NCI-H1092 (cell line): ENCODE measurements at places on chromosomes 6 and 20.

DNA sequence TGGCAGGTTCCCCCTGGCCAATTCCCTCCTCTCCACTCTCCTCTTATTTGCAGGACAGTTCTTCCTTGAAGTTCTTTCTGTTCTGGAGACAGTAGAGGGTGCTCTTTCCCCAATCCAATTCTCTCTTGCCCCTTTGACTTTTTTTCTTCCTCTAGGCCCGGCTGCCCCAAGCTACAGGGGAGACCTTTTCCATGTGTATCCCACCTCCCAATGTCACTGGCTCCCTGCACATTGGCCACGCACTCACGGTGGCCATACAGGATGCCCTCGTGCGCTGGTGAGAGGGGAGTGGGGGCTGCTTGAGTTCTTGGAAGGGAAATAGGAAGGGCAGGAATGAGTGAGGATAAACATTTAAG, 1.5 kb downstream of the VARS2 start:
- no peak for DNase-seq

GRCh38 chr20:39874049-39874893, 814.8 kb downstream of the MAFB start:
- peak; percentile 88 for DNase-seq

DNA sequence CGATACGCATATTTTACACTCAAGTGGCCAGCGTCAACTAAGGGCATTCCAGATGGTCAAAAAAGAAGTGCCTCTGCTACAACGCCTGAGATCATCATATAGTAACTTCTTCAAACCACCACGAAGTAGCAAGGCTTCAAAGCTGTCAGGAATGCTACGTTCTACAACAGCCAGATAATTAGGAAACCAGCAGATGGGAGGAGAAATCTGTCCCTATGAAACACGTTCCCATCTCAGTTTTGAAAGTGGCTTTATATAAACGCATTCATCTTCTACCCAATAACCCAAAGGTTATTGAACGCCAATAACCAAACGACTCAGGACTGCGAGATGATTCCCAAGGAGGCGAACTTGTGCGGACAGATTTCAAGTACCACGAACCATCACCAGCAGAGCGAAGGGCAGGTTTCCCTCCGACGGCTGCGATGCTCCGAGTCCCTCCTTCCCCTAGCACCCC, 1.2 kb downstream of the ABHD12 start:
- DNase-seq: no peak

DNA sequence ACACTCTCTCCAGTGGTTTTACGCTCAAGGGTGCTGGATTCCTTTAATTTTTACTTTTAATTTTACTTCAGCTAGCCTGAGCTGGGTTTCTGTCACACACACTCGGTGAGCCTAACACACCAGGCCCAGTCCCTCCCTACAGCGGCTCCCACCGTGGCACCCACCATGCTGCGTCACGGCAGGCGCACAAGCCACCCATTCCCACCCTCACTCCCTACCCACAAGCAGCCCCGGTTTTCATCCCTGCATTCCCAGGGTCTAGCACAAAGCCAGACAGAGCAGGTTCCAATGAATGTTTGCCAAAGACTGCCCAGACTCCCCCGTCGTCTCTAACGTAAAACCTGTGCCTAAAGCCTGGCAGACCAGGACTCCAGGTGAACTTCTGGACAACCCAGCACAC, 50.3 kb downstream of the MYH7B start:
- no peak for DNase-seq

GRCh38 chr6:3844097-3844463, 5.1 kb upstream of the FAM50B start:
- no peak for DNase-seq

GRCh38 chr20:57270204-57270984, 4.0 kb upstream of the BMP7 start:
- no peak for DNase-seq

DNA sequence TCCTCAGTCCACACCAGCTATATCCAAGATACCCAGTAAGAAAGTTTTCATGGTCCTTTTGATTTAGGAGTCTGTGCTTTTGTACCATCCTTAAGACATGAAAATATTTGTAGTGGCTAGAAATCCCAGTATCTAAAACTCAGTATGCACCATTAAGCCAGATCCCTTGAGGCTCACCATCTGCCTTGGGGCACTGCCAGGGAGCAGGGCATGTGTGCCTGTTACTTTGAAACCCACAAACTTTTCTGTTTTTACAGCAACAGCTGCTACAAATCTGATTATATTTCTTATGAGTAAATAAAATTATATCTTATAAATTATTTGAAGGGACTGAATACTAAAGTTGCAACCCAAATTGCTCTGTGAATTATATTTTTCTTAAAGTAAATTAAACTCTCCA, 290.5 kb upstream of the MANEA start:
- no peak for DNase-seq

GRCh38 chr6:36682328-36683144, 4.0 kb downstream of the CDKN1A start:
- DNase-seq: no peak
